ENCODE measurements at places on chromosomes 3 and 15. TPM values are rescaled to one million over a fixed set of nuclear protein-coding genes. Genes with fewer than 3 reads are reported as not detected.

IL17RC gene
- total RNA-seq = 11.7 TPM

TSC22D2 gene
- total RNA-seq = 18.3 TPM

LMAN1L gene
- not detected for total RNA-seq

CHRFAM7A gene
- total RNA-seq = 1.6 TPM

CTXN2 gene
- total RNA-seq = not detected

Measured in bladder microvascular endothelial cell (primary cell).